ENCODE measurements at places on chromosomes 2 and 18. TPM values are rescaled to one million over a fixed set of nuclear protein-coding genes. Genes with fewer than 3 reads are reported as not detected.

DNA sequence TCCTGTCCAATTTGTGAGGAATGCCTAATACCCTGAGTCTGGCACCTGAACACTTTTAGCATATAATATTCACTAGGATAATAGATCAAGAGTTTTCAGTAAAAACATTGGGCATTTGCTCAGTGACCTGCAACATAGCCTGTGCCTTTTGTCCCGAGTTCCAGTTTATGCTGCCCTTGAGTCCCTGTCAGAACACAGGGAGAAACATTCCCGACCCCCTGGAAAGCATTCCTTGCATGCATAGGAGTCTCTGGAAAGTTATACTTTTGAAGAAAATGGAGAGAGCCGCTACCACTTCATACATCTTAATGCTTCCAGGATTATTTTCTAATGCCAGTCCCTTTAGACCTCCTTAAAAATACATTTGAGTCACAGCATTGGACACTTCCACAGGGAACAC, 107.3 kb downstream of the PLCL1 start:
- H3K27me3 ChIP-seq = no peaks in the 10 kb centered on the region
- H3K4me1 ChIP-seq = peaks cover 14% of the 10 kb centered on the region
- DNase-seq = no peak
- H3K36me3 ChIP-seq = no peaks in the 10 kb centered on the region

GRCh38 chr18:11146238-11146946, 3.0 kb downstream of the PIEZO2 start:
- peaks cover 14% of the 10 kb centered on the region for H3K4me1 ChIP-seq
- H3K4me3 ChIP-seq = no peak overlapping the region
- H3K27me3 ChIP-seq = peaks cover 40% of the 10 kb centered on the region

GRCh38 chr2:164967781-164968228, 12.5 kb upstream of the SLC38A11 start:
- H3K4me3 ChIP-seq = no peak overlapping the region
- DNase-seq = no peak
- peaks cover 5% of the 10 kb centered on the region for H3K4me1 ChIP-seq
- no peak overlapping the region for H3K27ac ChIP-seq
- no peaks in the 10 kb centered on the region for H3K27me3 ChIP-seq

- no peak overlapping the region for H3K27ac ChIP-seq
- peaks cover 52% of the 10 kb centered on the region for H3K36me3 ChIP-seq
- no peak overlapping the region for H3K4me3 ChIP-seq
- no peaks in the 10 kb centered on the region for H3K4me1 ChIP-seq
Observed at GRCh38 chr18:13107074-13107473, 111.5 kb upstream of the LDLRAD4 start.

GRCh38 chr2:73938718-73939352, 12.2 kb downstream of the DGUOK start:
- no peaks in the 10 kb centered on the region for H3K4me1 ChIP-seq
- H3K36me3 ChIP-seq = no peaks in the 10 kb centered on the region
- no peak overlapping the region for H3K4me3 ChIP-seq
- DNase-seq = no peak
- H3K27me3 ChIP-seq = no peaks in the 10 kb centered on the region

- no peaks in the 10 kb centered on the region for H3K4me1 ChIP-seq
- H3K27ac ChIP-seq = no peak overlapping the region
- H3K27me3 ChIP-seq = no peaks in the 10 kb centered on the region
- no peak overlapping the region for H3K4me3 ChIP-seq
- no peak for DNase-seq
Observed at GRCh38 chr18:45112682-45113081, 432.0 kb downstream of the SETBP1 start.

DNA sequence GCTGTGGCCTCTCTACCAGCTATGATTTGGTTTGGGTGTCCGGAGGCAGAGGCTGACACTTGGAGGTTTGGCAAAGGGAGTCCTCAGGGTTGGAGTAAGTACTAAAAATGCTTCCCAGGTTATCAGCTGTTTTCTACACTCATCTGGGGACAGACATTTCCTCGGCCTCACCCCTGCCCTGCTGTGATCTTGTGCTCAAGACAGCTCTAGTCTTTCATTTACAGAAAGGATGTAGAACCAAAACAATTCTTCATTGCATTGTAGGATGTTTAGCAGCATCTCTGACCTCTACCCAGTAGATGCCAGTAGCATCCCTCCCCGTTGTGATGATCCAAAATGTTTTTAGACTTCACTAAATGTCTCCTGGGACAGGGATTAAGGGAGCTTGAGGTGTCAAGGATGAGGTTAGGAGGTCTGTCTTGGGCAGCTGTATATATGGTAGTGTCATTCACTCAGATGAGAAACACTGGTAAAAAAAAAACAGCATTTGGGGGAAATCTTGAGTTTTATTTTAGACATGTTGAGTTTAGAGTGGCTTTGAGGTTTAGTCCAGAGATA, 26.6 kb downstream of the CD28 start:
- no peak overlapping the region for H3K4me3 ChIP-seq
- no peaks in the 10 kb centered on the region for H3K4me1 ChIP-seq
- H3K27me3 ChIP-seq = no peaks in the 10 kb centered on the region
- H3K27ac ChIP-seq = no peak overlapping the region
- H3K36me3 ChIP-seq = no peaks in the 10 kb centered on the region

- DNase-seq = no peak
- H3K4me3 ChIP-seq = no peak overlapping the region
- H3K4me1 ChIP-seq = no peaks in the 10 kb centered on the region
Observed at GRCh38 chr2:61640406-61640805, 102.2 kb upstream of the XPO1 start.

DNA sequence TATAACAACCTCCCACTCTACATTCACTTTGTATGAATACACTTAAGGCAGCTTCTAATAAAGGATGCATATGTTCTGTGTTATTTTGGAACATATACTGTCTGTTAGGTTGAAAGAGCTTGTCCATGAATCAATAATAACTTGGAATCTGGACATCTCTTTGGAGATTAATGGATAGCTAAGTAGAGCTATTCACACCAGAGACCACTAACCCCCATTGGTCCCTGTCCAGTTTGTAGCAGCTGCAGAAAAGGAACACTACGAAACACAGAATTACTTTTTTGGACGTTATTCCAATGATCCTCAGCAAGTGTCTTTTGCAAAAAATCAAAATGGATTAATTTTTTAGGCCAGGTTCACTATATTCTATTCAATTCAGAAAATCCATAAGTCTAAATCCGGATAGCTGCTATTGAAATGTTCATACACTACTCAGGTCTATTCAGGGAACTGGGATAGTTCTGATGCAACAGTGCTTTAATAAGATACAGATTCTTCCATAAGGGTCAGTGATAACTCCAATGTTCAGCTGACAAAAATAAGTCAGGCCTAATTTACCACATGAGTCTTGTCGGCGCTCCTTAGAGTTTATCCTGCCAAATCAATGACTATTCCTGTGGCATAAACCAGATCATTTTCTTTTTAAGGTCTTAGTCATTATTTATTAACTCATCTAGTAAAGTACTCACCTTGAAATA, 44.2 kb downstream of the NRXN1 start:
- H3K27ac ChIP-seq = no peak overlapping the region
- no peak overlapping the region for H3K4me3 ChIP-seq
- no peaks in the 10 kb centered on the region for H3K36me3 ChIP-seq
- DNase-seq = no peak

DNA sequence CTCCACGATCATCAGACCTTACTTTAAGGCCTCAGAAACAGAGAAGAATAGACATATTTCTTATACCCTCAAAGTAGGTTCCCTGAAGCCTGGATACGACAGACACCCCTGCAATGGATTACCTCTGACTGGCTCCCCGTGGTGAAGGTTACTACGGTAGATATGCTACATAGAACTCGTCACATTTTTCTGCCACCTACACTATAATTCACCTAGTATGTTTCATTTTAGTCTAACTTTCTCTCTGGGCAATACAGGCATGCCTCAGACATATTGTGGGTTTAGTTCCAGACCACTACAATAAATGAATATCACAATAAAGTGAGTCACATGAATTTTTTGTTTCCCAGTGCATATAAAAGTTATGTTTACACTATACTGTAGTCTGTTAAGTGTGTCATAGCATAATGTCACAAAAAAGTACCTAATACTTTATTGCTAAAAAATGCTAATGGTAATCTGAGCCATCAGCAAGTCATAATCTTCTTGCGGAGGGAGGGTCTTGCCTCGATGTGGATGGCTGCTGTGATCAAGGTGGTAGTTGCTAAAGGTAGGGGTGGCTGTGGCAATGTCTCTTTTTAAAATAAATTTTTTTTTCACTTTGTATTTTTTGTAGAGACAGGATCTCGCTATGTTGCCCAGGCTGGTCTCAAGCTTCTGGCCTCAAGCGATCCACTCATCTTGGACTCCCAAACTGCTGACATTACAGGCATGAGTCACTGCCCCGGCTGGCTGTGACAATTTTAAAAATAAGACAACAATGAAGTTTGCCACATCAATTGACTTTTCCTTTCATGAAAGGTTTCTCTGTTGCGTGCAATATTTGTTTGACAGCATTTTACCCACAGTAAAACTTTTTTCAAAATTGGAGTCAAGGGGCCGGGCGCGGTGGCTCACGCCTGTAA, 64.6 kb downstream of the TGIF1 start:
- no peak overlapping the region for H3K27ac ChIP-seq
- DNase-seq = no peak
- no peak overlapping the region for H3K4me3 ChIP-seq
- H3K4me1 ChIP-seq = no peaks in the 10 kb centered on the region
- H3K36me3 ChIP-seq = no peaks in the 10 kb centered on the region
- no peaks in the 10 kb centered on the region for H3K27me3 ChIP-seq

CNTNAP5 gene
- 1.4 TPM for total RNA-seq

HSBP1L1 gene
- total RNA-seq = 48.4 TPM

DNA sequence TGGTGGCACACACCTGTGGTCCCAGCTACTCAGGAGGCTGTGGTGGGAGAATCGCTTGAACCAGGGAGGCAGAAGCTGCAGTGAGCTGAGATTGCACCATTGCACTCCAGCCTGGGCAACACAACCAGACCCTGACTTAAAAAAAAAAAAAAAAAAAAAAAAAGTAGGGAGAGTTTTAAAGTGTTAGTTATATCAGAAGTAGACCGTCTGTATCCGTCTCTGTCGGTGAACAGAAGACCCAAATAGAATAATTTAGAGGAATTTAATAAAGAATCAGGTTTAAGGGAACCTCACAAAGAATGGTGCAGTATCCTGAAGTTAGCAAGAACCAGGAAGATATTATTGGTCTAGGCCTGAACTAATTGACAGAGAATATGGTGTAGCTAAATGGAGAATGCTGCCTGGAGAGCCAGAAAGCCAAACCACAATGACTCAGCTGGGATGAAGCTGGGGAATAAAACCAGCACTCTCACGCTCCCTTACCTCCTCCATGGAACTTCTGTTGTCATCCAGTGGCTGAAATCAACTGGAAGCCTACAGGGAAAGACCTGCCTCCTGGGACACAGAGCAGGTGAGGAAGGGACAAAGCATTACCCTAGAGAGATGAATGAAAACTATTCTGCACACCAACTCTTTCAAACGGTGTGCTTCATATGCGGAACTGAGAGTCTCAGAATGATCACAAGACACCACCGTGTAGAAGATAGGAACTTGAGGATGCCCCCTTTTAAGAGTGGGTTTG, 39.1 kb upstream of the PLEKHM3 start:
- DNase-seq = no peak
- H3K36me3 ChIP-seq = no peaks in the 10 kb centered on the region
- H3K4me3 ChIP-seq = no peak overlapping the region
- no peaks in the 10 kb centered on the region for H3K27me3 ChIP-seq

GRCh38 chr2:203599509-203599908, 64.4 kb upstream of the RAPH1 start:
- peaks cover 1% of the 10 kb centered on the region for H3K4me1 ChIP-seq
- H3K36me3 ChIP-seq = no peaks in the 10 kb centered on the region
- no peak for DNase-seq
- no peak overlapping the region for H3K4me3 ChIP-seq
- H3K27me3 ChIP-seq = no peaks in the 10 kb centered on the region

DNA sequence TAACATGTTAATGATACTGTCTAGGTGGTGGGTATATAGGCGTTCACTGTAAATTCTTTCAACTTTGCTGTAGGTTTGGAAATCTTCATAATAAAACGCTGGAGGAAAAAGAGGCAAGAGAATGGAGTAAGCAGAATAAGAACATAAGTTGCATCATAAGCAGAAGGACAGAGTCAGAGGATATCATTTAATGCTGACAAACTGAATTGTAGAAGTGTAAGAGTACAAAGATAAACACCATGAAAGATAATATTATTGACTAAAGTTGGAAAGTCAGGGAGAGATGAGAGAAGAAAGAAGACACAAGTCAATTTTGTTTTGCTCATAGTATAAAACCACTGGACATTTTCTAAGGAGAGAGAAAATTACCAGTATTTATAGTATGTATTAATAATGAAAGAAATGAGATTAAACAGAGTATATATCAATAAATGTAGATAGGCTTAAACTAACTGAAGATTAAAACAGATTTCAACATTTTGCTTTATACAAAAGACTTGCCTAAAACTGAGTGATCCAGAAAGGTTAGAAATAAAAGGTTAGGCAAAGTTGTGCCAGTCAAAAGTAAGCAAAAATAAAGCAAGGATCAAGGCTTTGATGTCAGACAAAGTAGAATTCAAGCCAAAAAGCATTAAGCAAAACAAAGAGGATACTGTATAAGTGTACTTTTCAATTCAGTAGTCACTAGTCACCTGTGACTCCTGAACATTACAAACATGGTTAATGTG, 42.4 kb upstream of the VIT start:
- no peaks in the 10 kb centered on the region for H3K27me3 ChIP-seq
- no peak overlapping the region for H3K27ac ChIP-seq
- H3K36me3 ChIP-seq = no peaks in the 10 kb centered on the region
- H3K4me3 ChIP-seq = no peak overlapping the region
- no peak for DNase-seq

CLIP4 gene
- 37.8 TPM for total RNA-seq

SPC25 gene
- 10.5 TPM for total RNA-seq

GRCh38 chr2:30400151-30400954, 46.7 kb upstream of the LCLAT1 start:
- H3K36me3 ChIP-seq = no peaks in the 10 kb centered on the region
- H3K4me3 ChIP-seq = no peak overlapping the region
- DNase-seq = no peak
- H3K27ac ChIP-seq = no peak overlapping the region

MATN3 gene
- not detected for total RNA-seq

- DNase-seq = peak; percentile 47
- no peaks in the 10 kb centered on the region for H3K36me3 ChIP-seq
- H3K4me3 ChIP-seq = no peak overlapping the region
- no peaks in the 10 kb centered on the region for H3K27me3 ChIP-seq
Observed at GRCh38 chr2:231612109-231612455, 19.4 kb downstream of the TEX44 start.

DNA sequence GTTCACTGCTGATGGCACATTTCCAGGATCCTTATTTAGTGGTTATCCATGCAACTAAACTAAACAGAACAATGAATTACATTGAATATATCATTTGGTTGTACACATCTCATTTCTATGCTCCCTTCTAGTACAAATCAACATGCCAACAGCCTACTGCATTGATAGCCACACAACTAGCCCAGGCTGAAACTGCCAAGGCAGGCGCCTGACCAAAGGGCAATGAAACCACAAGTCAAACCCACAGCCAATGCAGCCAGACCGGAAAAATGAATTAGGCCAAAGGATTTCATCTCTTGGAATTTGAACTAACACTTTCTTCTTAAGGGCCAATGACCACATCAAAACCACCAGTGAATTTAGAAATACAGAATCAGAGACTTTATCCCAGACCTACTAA, 196.4 kb downstream of the NOL4 start:
- no peak overlapping the region for H3K4me3 ChIP-seq
- H3K36me3 ChIP-seq = no peaks in the 10 kb centered on the region
- peaks cover 5% of the 10 kb centered on the region for H3K4me1 ChIP-seq
- peak; percentile 60 for DNase-seq

TIGD1 gene
- 23.1 TPM for total RNA-seq

- H3K4me3 ChIP-seq = no peak overlapping the region
- H3K27ac ChIP-seq = no peak overlapping the region
- no peaks in the 10 kb centered on the region for H3K4me1 ChIP-seq
- H3K27me3 ChIP-seq = no peaks in the 10 kb centered on the region
- no peak for DNase-seq
Observed at GRCh38 chr2:29749843-29750242, 171.5 kb downstream of the ALK start.

Data from transverse colon (tissue), 4 donors.